AG04450 (cell line): ENCODE measurements at places on chromosomes 11 and 22.

DNA sequence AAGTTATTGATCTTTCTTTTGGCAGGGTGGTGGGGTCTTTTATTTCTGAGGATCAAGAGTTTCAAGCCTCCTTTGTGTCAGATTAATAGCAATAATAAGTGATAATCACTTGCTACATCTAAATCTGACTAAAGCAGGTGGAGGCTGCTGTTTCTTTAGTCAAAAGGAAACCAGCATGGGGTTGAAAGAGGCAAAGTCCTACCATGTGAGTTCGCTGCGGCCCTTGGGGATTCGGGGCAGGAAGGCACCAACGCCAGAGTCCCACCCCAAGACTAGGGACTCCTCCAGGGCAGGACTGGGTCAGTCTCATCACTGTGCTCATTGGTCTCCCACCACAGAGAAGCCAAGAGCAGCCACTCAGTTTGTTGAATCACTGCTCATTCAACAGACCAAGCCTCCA lies 73.0 kb downstream of the TENM4 start:
- DNase-seq = no peak

DNA sequence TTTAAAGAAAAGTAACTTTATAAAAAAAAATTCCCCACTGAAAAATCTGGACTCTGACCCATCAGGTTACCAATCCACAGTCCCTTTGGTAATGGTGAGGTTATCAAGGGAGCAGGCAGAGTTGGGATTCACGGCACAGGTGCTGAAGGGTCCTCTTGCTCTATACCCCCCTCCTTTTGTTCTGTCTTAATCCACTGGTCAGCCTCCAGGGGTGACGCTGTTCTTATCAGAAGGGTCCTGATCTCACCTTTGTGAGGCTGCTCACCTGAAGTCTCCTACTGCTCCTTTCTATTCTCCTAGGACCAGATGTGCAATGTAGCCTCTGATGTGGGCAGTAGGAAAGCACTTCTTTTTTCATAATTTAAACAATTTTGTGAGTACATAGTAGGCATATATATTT lies 80.6 kb upstream of the E2F8 start:
- no peak for DNase-seq

DNA sequence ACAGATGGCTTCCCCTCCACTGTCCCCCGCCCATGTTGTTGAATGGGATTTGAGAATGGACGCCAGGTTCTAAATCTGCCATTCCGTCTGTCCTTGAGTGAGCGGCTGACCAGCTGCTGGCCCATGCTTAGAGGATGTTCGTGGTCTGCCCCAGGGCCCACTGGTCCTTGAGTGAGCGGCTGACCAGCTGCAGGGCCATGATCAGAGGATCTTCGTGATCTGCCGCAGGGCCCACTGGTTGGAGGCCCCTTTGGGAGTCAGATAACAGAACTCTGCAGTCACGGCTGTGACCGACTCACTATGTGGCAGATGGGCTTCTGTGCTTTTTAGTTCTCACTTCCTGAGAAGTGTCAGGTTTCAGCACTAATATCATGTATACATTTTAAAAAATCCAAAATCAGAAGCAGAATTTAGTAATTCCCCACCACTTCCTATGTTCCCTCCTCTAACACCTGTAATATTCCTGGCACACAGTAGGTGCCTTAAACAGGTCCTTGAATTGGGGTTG lies 54.1 kb downstream of the MICAL3 start:
- no peak for DNase-seq

- no peak for DNase-seq
Observed at GRCh38 chr11:71301046-71301857, 48.9 kb upstream of the SHANK2 start.

DNA sequence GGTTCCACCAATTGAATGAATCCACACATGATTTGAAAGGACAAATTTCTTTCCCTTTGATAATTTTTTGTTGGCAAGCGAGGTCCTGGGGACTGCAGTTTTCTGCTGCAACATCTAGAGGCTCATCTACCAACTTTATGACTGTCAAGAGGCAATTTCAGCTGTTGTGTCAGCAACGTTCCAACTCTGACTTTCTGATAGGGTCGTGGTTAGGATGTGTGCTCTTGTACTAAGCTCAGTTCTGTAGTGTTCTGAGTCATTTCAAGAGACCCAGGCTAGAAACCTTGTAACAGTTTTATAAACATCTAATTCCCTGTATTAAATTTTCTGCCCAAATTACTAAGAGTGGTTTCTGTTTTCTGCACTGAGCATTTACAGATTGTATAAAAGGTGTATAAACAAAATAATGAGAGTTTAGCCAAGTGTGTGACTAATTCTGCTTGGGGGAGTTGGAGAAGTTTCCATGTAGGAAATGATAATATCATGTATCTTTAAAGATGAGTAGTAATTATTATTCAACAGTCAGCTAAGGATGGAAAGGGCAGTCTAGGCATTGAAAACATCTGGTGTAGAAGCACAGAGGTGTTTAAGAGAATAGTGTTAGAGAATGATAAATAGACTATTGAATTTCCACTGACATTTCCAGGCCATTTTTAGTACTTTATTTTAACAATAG lies 72.2 kb downstream of the RBMXL2 start:
- no peak for DNase-seq

DNA sequence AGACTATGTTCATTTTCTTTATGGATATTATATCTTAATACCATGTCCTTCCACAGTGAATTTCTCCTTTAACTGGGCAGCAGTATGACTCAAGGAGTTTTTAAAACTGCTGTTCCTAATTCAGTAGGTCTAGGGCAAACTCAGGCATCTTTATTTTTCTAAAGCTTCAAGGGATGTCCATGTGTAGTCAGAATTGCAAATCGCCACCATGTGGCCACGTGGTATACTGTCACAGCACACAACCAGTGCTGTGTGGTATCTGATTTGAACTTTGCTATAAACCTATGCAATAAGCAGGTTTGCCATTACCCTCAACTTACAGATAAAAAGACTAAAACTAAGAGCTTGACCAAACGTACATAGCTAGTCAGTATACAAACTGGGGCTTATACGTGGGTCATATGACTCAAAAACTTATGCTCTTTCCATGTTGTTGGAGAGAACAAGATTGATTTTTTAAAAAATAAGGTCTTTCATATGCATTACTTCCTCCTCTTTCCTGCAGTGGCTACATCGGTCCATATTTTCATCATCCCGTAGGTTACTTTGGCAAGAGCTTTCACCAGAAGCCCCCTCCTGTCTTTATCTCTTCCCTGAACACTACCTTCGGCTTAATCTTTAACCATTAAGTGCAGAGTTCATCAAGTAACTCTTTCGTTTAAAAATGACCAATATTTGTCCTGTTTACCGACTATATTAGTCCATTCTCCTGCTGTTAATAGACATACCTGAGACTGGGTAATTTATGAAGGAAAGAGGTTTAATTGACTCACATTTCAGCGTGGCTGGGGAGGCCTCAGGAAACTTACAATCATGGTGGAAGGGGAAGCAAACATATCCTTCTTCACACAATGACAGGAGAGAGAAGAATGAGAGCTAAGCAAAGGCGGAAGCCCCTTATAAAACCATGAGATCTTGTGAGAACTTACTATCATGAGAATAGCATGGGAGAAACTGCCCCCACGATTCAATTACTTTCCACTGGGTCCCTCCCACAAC lies 8.0 kb upstream of the HTATIP2 start:
- DNase-seq = no peak

- no peak for DNase-seq
Observed at GRCh38 chr11:3091081-3091845, 34.0 kb upstream of the CARS1 start.

DNA sequence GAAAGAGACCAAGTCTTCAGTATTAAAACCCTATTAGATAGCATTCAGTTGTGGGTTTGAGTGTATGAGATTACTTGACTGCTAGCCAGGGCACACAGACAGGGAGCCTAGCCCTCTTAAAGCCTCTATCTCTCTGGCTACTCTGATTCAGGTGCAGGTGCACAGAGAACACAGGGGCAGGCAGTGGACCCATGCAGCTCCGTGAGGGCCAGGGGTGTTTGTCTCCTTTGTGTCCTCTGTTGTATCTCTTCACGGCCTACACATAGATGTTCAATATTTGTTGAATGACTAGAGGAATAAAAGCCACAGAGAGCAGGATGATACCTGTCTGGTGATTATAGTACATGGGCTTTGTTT lies 21.5 kb upstream of the AIFM3 start:
- DNase-seq = no peak

DNA sequence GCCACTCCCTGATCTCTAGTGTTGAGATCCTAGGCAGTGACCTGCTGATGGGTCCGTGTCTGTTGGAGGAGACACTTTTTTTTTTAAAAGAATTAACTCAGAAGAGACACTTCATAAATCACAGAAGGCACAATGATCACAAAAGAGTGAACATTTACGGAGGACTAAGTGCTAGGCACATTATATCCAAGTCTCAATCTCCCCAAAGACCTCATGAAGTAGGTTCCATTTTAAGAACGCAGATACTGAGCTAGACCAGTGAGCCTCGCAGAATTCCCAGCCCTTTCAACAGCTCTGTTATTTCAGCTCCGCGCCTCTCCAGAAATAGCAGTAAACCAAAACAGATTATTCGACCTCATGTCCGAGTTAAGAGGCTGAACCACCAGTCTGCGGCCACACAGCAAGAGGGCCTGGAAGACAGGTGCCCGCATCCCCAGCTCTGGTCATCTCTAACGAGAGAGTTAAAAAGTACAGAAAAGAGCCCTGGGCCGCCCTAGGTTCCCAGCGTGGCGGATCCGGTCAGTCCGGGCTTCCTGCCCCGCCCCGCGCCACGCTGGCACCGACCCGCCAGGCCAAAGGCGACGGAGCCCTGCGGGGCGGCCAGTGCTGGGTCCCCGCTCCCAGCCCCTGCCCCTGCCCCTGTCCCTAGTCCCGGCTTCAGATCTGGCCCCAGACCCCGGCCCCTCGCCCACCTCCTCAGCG lies 612 bp downstream of the XBP1 start:
- DNase-seq = peak; percentile 10

- DNase-seq = no peak
Observed at GRCh38 chr22:24423519-24424000, 3.8 kb upstream of the ADORA2A start.

DNA sequence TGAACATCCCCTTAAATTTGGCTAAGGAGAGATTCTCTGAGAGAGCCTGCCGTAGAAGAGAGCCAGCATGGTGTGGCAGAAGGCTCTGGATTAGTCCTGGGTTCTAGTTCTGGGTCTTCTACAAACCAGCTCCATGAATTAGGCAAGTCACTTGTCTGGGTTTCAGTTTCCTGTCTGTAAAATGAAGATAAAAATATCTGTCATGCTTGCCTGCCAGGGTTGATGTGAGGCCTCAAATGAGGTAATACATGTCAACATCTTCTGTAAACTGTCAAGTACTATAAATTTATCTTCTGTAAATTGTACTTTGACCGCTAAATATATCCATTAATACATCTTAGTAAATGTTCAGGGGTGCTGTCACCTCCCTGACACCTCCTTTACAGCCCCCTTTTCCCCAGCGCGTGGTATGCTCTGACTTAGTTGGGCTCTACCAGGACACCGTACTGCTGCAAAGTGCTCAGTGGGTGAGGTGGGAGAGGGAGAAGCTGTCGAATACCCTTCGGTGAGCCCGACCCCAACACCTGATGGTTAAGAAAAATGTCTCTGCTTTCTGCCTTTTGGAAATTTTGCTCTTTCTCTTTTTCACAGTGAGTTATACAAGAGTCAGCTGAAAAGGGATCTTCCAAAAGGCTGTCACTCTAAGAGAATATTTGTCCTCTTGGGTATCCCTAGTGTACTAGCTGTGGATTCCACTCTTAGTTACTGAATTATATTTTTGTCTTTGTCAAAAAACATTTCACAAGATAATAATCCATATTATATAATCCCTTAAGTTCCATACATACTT lies 15.0 kb downstream of the RBX1 start:
- DNase-seq = no peak

DNA sequence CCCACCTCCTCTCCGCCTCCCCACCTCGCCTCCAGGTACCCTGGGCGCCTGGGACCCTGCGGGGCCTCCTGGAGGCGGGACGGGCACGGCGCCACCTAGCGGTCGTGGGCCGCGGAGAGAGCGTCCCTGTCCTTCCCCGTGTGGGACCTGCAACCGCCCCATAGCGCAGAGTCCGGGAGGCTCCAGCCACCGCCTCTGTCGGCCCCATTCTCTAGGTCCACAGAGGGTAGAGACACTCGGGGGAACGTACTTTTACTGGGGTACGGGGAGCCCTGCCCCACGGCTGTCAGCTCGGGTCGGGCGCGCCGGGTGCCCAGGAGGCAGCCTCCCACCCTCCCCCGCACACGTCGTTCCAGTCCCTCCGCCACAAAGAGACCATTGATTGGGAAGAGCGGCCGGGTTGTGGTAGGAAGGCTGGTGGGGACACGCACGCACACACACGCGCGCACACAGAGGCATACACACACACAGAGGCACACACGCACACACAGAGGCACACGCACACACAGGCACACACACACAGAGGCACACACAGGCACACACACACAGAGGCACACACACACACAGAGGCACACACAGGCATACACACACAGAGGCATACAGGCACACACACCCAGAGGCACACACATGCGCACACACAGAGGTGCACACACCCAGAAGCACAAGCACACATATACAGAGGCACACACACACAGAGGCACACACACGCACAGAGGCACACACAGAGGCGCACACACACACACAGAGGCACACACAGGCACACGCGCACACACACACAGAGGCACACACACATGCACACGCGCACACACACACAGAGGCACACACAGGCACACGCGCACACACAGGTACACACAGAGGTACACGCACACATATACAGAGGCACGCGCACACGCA lies 12.6 kb upstream of the NECTIN1 start:
- DNase-seq = no peak

GRCh38 chr11:112889446-112889845 lies 71.8 kb upstream of the NCAM1 start:
- DNase-seq = no peak

DNA sequence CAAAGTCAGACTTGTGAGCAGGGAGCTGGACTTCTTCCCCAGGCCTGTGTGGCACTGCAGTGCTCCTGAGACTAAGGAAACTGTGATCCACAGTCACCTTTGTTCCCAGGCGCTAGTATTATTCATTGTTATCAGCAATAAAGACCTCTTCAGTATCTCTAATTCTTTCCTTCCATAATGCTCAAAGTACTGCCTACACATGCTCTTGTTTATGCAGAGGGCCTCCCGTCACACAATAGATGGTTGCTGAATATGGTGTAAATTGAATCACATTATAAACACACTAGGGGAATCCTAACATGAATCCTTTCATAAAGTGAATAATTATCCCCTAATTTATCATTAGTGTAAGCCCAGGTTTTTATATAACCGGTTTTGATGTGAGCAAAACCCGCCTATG lies 493.3 kb downstream of the BUD13 start:
- no peak for DNase-seq
